ENCODE measurements at places on chromosomes 2 and 18. TPM values are rescaled to one million over a fixed set of nuclear protein-coding genes. Genes with fewer than 3 reads are reported as not detected.

DNA sequence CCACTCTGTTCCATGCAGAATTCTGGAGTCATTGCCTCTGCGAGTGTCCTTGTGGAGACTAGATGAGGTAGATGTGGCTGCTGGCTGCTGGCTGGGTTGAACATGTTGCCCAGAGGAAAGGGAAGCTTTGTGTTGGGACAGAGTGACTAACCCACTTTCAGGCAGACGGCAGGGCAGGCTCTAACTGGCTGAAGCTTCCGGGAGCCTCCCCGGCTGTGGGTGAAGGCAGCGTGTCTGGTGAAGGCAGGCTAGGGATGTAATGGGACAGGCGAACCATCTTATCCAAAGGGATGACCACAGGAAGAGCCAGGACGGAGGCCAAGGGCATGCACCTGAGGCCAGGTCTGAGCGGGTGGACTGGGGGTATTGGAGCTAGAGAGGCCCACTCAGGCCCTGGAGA lies 16.0 kb downstream of the ASPRV1 start:
- H3K4me1 ChIP-seq = no peaks in the 10 kb centered on the region
- no peak for DNase-seq
- peaks cover 3% of the 10 kb centered on the region for H3K36me3 ChIP-seq
- H3K27me3 ChIP-seq = no peaks in the 10 kb centered on the region
- no peak overlapping the region for H3K27ac ChIP-seq
- H3K4me3 ChIP-seq = no peak overlapping the region

- H3K4me3 ChIP-seq = no peak overlapping the region
- no peak overlapping the region for H3K27ac ChIP-seq
- H3K4me1 ChIP-seq = no peaks in the 10 kb centered on the region
- H3K36me3 ChIP-seq = peaks cover 4% of the 10 kb centered on the region
- no peak for DNase-seq
Observed at GRCh38 chr18:32310774-32311173, 120.9 kb downstream of the MEP1B start.

ZNF532 gene
- 66.5 TPM for total RNA-seq

AQP12A gene
- total RNA-seq = not detected

CCDC141 gene
- total RNA-seq = 213 TPM

SATB2 gene
- total RNA-seq = 1.4 TPM

ZNF396 gene
- total RNA-seq = 2.8 TPM
